ENCODE measurements at places on chromosomes 2 and 18.

DNA sequence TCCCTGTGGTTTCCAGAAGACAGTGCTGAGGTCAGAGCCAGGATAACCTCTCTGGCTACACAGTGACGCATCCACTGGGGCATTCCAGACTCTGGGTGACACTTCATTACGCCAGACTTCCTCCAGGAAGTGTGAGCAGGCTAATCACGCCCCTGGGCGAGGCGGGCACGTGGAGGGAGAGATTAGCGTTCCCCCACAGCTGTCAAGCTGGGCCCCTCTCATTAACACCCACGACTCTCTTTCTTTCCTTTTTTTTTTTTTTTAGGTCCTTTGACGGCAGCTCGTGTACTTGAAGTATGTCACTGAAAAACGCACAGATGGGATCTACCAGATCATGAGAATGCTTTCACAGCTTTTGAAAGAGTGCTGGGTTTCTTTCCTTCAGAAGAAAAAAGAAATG is 274.6 kb downstream of the AFF3 start:
- DNase-seq = no peak

GRCh38 chr2:45211636-45212035 is 202.4 kb upstream of the SIX2 start:
- DNase-seq = no peak

DNA sequence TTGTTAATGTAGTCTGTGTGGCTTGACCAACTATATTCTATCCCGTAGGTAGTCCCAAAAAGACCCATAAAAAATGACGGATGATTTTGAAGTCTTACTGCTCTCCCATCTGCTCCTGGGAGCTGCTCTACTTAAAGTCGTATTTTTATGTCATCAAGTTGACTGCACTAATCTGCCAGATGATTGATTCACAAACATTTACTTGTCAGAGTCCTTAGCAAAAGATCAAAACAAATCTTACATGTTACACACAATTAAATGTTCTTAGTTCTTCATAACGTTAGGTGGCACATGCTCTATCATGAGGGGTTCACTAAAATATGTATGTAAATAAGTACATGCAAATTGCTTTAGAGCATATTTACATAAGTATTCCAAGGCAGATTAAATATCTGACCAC is 498.3 kb upstream of the LRRTM4 start:
- no peak for DNase-seq

DNA sequence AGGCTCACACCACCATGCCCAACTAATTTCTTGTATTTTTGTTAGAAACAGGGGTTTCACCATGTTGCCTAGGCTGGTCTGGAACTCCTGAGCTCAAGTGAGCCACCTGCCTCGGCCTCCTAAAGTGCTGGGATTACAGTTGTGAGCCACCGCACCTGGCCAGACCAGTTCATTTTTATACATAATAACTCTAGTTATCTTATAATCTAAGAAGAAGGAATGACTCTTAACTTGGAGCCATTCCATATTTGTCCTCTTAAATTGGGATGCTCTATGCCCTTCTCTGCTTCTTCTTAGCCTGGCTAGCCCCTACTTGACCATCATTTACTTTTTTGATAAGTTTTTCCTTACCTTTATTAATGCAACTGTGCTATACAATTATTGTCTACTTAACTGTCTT is 2.9 kb downstream of the RBM44 start:
- DNase-seq = no peak

- no peak for DNase-seq
Observed at GRCh38 chr18:34959211-34959829, 81.9 kb upstream of the MAPRE2 start.

DNA sequence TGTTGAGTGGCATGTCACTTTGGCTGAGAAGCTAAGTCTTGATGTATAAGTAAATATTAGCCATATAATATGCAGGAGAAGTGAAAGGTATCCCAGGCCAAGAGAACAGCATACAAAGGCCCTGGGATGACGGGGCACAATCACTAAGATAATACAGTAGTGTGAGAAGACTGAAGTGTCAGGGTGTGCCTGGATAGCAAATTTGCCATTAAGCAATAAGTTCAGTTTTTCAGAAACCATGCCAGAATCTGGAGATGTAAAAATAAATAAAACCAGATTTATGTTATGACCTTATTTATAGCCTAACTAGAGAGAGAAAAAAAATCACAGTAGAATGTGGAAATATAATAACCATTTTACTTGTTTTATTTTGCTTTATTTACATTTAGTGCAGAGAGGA is 1858.7 kb upstream of the CELF4 start:
- DNase-seq = no peak

- DNase-seq = no peak
Observed at GRCh38 chr2:148302526-148302925, 281.6 kb downstream of the MBD5 start.

- DNase-seq = no peak
Observed at GRCh38 chr18:50117863-50118262, 77.1 kb downstream of the MYO5B start.

DNA sequence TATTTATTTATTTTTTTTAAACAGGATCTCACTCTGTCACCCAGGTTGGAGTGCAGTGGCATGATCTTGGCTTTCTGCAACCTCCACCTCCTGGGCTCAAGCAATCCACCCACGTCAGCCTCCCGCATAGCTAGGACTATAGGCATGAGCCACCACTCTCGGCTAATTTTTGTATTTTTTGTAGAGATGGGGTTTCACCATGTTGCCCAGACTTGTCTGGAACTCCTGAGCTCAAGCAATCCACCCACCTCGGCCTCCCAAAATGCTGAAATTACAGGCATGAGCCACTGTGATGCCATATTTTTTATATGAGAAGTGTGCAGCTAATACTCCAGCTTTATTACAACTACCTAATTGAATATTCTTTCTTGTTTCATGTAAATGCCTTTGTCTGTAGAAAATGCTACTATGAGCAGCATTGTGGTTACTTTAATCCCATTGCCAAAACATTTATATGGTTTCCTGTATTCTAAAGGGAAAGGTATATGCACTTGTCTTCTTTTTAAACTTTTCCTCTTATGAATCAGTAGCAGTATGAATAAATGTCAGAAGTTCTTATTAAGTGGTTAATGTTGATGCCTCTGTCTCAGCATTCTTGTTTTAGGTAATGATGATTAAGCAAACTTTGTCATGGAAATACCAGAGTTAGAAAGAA is 9.5 kb upstream of the BCL2L11 start:
- peak; percentile 33 for DNase-seq

GRCh38 chr2:225465827-225466226 is 66.3 kb downstream of the NYAP2 start:
- no peak for DNase-seq

DNA sequence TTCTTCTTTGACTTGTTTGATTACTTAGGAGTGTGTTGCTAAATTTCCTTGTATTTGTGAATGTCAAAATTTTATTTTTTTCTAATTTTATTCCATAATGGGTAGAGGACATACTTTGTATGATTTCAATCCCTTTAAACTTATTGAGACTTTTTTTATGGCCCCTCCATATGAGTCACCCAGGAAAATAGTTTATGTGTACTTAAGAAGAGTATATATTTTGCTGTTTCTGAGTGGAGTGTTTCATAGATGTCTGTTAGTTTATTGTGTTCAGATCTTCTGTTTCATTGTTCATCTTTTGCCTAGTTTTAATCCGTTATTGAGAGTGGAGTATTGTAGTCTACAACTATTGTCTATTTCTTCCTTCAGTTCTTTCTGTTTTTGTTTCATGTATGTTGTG is 81.9 kb downstream of the EPB41L5 start:
- no peak for DNase-seq

DNA sequence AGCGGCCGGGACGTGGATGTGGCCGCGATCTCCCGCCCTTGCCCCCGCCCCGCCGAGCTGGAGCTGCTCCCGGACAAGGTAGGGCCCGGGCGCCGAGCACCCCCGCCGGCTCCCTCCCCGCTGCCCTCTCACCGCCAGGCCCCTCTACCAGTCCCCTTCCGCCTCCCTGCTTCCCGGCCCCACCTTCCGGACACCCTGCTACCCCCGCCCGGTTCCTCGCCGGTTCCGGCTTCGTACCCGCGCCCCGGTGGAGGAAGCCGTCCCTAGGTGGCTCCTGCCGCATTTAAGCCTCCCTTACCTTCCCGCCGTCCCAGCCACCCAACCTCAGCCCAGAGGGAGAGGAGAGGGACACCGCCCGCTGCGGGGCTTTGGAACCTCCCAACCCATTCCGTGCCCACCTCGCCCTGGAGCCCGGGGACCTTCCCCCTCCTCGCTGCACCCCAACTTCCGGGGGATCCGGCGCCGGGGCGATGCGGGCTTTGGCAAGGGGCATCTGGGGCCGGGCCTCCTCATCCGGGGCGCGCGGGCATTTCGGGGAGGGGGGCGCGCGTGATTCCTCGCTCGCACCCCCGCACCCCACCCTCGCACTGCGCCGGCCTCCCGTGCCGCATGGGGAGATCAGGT is 475 bp downstream of the B3GNT2 start:
- peak; percentile 63 for DNase-seq

DNA sequence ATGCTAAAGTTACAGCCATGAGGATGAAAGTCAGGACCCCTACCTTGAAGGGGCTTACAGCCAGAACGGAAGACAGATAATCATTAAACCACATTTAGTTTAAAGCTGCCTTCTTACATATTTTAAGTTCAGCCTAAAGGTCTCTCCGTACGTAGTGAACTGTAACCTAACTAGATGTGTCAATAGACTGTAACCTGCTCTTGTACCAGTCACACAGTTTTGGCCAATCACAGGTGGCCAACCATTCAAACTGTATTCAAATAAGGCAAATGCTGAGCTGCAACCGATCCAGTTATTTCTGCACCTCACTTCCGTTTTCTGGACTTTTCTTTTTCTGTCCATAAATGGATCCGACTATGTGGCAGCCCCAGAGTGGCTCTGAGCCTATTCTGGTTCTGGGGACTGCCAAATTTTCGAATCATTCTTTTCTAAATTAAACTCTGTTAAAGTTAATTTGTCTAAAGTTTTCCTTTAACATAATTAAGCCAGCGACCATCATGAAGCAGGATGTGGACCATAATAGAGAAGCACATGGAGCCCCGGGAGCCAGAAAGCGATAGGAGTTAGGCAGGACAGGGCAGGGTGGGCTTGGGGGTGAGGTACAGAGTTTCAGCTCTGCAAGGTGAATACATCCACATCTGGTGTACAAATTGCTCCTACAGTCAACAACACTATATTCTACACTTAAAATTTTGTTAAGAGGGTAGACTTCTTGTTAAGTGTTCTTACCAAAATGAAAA is 48.4 kb upstream of the YPEL5 start:
- no peak for DNase-seq

DNA sequence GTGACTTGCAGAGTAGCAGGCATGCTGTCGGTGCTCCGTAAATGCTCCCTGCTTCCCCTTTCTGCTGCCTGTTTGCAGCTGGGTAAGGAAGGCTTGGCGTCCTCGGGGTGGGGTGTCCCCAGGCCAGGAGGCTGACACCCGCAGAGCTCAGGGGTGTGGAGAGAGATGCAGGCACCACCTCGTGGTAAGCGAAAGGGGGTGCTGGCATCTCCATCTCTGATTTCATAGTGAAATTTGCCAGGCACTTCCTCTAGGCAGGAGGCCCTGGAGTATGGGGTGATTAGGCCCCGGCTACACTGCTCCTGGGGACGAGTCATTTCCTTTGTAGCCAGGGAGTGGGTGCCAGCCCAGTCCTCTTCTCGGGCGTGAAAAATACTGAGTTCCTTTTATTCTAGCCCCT is 160.4 kb downstream of the KLHL29 start:
- no peak for DNase-seq

- DNase-seq = no peak
Observed at GRCh38 chr2:171315781-171316180, 118.0 kb downstream of the METTL8 start.

DNA sequence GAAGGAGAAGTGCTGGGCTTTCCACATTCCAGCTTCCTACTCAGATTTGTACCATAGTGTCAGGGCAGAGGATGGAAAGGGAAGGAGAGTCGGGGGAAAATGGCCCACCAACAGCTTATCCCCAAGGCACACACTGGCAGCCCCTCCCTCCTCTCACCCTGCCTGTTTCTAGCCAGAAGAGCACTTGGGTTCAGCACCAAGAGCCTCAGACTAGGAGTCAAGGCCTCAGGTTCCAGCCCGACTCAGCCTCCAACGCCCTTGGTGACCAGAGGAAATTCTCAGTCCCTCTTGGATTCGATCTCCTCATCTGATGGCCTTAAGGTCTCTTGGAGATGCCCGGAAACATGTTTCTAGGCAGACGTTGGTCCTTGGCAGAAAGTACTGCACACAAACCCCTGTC is 53.9 kb downstream of the TNS1 start:
- no peak for DNase-seq

DNA sequence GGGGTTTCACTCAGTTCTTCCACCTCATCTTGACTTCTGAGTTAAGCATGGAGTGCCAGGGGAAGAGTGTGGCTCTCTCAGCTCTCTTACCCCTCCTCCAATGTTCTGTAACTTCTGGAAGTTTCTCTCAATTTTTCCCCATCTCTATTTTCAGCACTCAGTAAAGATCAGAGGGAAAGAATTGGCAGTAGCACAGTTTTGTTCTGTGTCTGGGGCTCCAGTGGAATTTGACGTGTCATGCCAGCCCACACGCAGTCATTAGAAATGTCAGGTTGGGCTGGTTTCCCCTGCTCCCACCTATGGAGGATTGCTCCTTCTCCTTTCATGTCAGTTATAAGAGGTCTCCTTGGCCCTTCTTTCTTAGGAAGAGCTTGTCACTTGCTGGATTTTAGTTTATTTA is 104.6 kb upstream of the COL3A1 start:
- no peak for DNase-seq

DNA sequence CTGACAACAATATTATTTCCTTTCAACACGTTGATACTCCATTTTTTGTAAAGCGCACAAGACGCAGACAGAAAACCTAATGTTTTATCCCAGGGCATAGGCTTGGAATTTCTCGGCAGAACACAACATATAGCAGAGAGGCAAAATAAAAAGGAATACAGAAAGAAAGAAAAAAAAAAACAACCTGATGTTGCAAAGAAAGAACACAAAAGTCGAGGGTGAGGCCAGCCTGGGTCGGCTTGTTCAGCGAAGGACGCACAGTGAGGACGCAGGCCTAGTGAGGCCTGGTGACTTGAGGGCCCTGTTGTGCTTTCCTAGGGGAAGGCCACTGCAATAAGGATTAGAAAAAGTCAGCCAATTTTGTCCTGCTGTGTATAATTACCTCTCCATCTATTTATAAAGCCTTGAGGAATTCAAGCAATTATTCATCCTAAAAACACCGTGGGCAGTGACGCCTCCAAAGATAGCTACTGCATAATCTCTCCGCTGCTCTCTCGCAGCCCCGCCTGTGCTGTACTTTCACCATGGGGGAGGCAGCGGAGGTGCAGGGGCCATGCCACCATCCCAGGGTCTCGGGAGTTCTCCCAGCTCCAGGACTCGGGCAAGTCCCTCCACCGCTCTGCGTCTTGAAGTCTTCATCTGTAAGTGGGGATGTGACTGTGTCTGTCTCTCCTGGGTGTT is 61.9 kb upstream of the SH3RF3 start:
- DNase-seq = no peak

DNA sequence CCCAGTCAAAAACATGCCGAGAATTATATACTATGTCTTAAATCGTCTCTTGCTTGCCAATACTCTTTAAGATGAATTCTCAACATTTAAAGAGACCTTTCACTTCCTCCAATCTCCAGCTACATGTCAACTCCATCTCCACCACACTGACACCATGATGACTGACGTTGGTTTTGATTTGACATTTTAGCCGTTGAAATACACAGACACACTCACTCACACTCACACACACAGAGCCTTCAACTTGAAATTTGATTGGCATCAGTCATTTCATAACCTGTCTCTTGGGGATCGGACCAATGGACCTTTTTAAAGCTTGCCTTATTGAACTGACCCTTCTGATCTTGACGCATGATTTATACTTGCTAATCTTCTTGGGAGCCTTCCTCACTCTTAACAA is 230.8 kb upstream of the PIK3C3 start:
- no peak for DNase-seq

- DNase-seq = no peak
Observed at GRCh38 chr18:379681-380330, 112.0 kb upstream of the THOC1 start.

GRCh38 chr18:30999186-30999585 is 43.4 kb downstream of the DSC3 start:
- no peak for DNase-seq
